ENCODE measurements at places on chromosomes 4 and X.

GRCh38 chrX:134181275-134181660 is 55.7 kb upstream of the CCDC160 start:
- no peak for DNase-seq

DNA sequence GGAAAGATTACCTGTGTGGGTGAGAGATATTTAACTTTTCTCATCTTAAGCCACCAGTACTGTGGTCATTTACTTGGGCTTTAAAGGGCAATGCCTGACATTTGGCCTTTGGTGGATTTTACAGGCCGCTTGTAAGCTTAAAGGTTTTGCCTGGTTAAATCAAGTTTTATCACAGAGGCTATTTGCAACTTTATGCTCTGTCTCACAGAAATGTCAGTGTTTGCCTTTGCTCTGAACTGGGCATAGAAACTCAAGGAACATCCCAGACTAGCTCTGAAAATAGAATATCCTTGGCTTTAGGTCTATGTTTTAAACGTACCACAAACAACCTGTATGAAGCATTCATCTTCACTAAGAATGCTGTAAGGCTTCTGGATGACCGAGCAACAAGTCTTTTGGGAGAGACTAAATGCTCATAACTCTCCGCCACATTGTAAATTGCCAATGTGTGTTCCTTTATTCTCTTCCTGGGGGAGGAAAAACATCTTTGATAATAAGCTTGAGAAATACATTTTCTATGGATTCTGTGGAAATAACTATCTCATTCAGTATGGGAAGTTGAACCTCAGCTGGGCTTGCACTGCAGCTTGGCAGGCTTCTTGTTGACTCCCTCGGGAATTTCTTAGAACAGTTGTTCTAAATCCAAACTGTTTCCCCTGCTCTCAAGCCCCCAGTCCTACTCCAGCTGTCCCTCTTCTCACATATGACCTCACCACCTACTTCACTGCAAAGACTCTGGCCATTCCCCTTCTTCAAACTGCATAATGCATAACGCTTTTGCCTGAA is 105.8 kb upstream of the WDR44 start:
- DNase-seq, result peak; percentile 51

- no peak for DNase-seq
These were observed 62.4 kb upstream of the UGT2B15 start for GRCh38 chr4:68732653-68733466.

DNA sequence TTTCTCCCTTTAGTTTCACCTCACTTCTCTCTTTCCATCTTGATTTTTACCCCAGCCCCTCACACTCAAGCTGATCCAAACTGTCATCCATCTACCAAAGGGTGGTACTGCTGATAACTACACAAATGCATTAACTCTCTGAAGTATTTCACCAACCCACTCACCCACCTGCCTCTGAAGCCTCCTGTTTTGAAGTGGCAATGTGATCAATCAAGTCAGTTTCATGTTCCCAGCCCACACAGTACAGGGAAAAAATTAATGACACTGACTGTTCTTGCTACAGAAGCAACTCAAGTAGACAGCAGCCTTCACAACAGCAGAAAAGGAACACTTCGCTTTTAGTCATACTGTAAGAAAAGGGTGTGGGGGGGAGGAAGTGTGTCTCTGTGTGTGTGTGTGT is 183.0 kb upstream of the NOCT start:
- no peak for DNase-seq

- DNase-seq, result no peak
These were observed 21.0 kb downstream of the NUDT6 start for GRCh38 chr4:122901247-122902010.

GRCh38 chr4:41787931-41788330 is 39.4 kb upstream of the PHOX2B start:
- DNase-seq, result no peak

GRCh38 chr4:151555151-151555945 is 146.4 kb downstream of the FHIP1A start:
- no peak for DNase-seq

DNA sequence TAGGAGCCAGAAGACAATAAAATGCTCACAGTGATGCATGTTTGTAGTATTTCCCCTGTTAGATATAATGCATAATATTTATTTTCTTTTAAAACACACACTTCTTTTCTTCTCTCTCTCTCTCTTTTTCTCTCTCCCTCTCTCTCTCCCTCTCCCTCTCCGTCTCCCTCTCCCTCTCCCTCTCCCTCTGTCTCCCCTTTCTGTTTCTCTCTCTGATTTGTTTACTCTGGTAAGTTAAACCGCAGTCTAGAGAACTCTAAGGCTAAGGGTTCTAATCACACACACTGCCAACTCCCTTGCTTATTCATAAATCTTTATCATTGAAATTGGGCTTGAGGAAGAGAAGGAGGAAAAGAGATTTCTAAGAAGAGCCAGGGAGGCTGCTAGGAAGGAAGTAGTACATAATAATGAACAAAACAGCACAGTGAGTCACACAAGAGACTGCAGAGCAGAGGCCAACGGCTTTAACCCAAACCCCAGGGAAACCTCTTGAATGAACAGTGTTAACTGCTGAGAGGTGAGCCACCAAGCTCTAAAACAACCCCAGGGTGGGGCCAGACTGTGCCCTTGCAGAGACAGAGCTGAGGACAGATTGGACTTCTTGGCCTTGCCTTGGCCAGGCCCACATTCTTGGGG is 9.1 kb upstream of the PHOX2B start:
- DNase-seq, result no peak

DNA sequence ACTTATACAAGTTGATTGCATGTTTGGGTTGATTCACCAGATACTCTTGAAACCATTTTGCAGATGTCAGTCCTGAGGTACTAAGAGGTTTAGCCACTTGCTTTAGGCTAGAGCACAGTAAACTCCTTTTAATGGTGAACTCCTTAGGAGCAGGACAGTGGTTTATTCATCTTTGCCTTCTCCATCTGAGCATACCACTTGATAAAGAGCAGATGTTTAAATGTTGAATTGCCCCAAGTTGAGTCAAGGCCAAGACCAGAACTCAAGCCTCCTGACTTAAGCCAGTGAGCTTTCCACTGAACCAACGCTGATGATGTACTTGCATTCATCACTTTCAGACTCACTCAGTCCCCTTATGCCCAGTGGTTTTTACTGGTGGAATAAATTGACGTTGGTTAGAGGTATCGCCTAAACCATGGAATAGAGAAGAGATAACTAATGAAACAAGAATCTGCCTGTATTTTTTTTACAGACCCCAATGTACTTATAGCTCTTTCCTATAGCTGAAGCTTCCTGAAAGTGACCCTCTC is 7.5 kb downstream of the DAPP1 start:
- no peak for DNase-seq

- no peak for DNase-seq
These were observed 7.2 kb downstream of the USP11 start for GRCh38 chrX:47239898-47240545.

GRCh38 chr4:12421364-12421763 is 992.7 kb upstream of the HS3ST1 start:
- no peak for DNase-seq

DNA sequence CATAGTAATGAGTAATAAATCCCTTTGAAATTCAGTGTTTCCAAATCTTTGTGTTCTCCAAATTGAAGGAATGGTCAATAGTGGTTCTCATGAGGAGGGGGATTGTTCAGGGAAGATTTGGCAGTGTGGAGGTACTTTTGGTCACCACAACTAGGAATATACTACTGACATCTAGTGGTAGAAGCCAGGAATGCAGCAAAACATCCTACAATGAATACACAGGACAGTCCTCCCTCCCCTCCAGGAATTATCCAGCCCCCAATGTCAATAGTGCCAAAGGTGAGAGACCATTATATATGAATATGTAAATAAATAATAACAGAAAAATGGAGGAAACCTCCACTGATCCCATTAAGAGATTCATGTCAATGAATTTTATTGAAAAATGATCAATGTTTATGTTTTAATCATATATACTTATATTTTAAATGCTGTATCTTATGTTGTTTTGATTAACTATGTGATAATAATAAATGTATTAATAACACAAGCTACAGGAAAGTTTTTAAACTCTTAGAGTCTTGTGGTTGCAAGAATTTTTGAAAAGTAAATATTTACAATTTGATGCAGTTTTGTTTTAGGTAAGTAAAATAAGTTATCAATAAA is 14.4 kb upstream of the FAM9A start:
- DNase-seq, result peak; percentile 30

DNA sequence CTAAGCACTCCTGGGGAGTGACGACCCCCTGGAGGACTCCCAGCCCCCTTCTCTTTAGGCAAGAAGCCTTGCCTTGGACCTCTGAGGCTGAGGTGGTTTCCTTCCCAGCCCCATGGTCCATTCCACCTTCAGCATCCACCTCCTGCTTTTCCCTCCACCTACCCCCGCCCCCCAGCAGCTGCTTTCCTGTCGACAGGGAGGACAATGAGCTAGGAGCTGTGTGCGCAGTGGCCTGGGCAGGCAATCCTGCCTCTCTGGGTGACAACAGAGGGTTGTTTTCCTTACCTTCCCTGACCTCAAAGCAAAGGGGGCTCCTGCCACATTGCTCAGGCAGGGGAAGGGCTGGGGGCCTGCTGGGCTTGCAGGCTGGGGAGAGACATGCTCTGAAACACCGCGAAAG is 123.5 kb downstream of the BCOR start:
- no peak for DNase-seq

DNA sequence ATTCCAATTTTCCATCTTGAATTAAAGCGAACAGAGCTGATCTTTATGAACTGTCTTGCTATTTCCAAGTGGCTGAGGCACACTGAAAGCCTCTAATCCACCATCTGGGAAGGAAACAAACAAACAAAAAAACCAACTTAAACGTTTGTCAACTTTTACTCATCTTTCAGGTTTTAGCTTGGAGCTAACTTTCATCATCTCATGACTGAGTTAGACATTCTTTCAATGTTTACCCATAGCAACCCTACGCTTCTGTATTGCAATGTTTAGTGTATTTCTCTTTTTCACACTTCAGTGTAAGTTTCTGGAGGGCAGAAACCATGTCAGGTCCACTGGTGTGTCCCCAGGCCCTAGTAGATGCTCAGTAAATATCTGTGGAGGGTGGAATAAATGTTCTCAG is 343.8 kb downstream of the GBA3 start:
- DNase-seq, result no peak

GRCh38 chr4:176840166-176840565 is 47.4 kb upstream of the VEGFC start:
- DNase-seq, result no peak

- DNase-seq, result no peak
These were observed 52.3 kb upstream of the TMEM131L start for GRCh38 chr4:153413842-153414241.

GRCh38 chr4:76626686-76627465 is 191.8 kb downstream of the SHROOM3 start:
- no peak for DNase-seq

GRCh38 chr4:37991623-37992410 is 31.6 kb downstream of the PTTG2 start:
- DNase-seq, result no peak

GRCh38 chr4:185254434-185254833 is 45.0 kb downstream of the SNX25 start:
- DNase-seq, result no peak

- DNase-seq, result no peak
These were observed 60.1 kb downstream of the LRP2BP start for GRCh38 chr4:185335579-185335978.

DNA sequence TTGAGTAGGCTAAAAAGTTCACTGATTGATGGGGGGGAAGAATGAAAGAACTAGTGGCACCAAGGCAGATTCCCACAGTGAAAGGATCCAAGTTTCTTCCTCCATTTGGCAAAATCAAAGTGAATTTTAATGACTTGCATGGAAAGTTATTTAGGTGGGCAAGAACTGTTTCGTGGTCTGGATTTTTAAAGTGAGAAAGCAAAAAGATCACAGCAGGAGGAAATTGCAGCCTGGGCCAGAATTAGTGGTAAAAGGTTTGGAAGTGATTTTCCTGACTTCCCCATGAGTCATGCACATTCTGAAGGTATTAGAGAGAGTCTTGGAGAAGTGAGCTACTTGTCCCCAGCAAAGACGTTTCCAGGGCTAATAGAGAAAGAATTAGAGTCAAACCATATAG is 207.8 kb downstream of the ANTXR2 start:
- no peak for DNase-seq

GRCh38 chr4:119281393-119281792 is 40.5 kb downstream of the FABP2 start:
- no peak for DNase-seq

- no peak for DNase-seq
These were observed 5.8 kb downstream of the BMP2K start for GRCh38 chr4:78781924-78782323.

- DNase-seq, result no peak
These were observed 10.2 kb upstream of the YIPF6 start for GRCh38 chrX:68488657-68489056.

- no peak for DNase-seq
These were observed 967.2 kb downstream of the TRAM1L1 start for GRCh38 chr4:116118221-116118620.

DNA sequence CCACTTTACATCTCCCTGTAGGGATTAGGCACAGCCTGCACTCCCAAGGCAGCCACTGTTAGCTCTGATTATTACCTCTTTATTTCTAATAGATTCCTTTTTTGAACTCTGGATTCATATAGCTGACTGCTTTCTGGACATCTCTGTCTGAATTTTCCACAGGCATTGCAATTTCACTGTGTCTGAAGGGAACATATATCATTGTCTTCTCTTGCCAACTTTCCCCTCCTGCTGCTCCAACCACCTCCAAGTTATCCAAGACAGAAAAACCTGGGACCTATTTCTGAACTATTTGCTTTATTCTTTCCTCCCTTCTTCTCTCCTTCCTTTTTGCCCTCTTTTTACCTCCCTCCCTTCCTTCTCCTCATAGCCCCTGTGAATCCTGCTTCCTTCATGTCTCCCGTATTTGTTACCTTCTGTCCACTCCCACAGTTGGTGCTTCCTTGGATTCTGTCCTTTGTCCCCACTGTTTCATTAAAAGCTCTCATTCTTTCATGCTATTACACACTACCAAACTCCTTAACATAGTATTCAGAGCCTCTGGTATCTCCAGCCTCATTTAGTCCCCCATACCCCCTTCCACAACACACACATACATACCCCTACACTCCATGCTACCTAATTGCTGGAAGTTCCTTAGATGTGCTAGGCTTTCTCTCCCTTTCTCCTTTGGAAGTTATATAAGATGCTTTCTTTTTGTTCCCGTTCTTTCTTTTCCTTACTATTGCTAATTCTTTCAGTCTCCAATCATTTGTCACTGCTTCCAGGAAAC is 34.7 kb downstream of the FGF2 start:
- DNase-seq, result no peak

DNA sequence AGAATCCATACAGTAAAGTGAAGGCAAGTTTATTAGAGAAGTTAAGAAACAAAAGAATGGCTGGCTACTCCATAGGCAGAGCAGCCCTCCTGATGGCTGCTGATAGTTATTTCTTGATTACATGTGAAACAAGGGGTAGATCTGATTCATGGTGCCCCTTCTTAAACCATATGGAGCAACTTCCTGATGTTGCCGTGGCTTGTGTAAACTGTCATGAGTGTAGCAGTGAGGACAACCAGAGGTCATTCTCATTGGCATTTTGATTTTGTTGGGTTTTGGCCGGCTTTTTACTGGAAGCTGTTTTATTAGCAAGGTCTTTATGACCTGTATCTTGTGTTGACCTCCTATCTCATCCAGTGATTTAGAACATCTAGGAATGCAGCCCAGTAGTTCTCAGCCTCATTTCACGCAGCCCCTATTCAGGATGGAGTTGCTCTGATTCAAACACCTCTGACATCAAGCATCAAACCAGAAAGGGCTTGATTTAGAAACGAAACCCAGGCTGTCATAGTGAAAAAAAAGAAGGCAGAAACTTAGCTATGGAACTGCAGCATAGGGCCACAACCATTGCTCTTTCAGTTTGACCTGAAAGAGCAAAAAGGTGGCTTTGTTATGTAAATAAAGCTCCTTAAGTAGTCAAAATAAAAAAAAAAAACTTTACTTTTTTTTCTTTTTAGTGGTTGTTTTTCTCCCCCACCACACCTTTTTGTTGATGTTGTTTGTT is 37.8 kb downstream of the SPCS3 start:
- DNase-seq, result no peak

All from renal pelvis (tissue), 12 donors.